ENCODE measurements at places on chromosomes 5 and 9.

- DNase-seq = no peak
Observed at GRCh38 chr9:5614192-5614591, 14.7 kb upstream of the RIC1 start.

DNA sequence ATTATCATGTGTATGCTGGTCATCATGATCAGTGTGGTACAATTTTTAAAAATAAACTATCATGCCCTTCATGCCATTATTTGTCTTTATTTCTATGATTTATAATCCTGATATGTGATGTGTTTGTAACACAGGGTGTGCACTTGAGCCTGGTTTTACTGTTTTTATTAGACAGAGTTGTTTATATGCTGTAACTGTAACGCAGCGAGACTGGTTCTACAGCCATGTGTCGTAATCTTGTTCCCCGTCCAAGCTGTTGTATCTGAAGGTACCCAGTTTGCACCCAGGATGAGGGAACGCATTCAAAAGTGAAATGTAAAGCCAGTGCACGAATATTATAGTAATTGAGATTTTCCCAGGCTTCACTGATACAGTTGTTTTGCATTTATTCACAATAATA is 28.2 kb downstream of the SNX18 start:
- DNase-seq = no peak

GRCh38 chr9:70594386-70594944 is 180.0 kb upstream of the KLF9 start:
- DNase-seq = no peak

- no peak for DNase-seq
Observed at GRCh38 chr5:31682851-31683250, 43.9 kb downstream of the PDZD2 start.

GRCh38 chr9:124623966-124624734 is 117.0 kb upstream of the NR5A1 start:
- no peak for DNase-seq

DNA sequence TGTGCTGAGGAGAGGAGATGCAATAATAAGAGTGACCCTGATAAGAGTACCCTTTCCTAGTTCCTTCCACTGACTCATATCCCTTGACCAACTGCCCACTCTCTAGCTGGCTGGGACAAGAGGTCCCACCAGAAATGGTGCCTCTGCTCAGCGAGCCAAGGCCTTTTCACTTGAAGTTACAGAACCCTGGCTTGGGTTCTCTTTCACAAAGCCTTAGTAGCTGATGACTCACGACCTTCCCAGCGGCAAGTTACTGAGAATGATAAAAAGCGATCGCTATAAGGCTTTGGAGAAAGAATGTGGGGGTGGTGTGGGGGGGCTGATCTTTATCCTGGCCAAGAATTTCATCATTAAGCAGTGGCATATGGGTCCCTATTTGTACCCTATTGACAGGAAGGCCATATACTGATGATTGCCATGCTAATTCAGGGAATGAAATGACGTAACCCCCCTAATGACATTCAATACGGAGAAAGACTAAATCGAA is 90.3 kb downstream of the FBXO38 start:
- no peak for DNase-seq

GRCh38 chr9:14326264-14326826 is 12.4 kb upstream of the NFIB start:
- no peak for DNase-seq

GRCh38 chr9:450561-450960 is 235.9 kb downstream of the DOCK8 start:
- no peak for DNase-seq

GRCh38 chr5:96000308-96000707 is 38.7 kb upstream of the ELL2 start:
- no peak for DNase-seq

DNA sequence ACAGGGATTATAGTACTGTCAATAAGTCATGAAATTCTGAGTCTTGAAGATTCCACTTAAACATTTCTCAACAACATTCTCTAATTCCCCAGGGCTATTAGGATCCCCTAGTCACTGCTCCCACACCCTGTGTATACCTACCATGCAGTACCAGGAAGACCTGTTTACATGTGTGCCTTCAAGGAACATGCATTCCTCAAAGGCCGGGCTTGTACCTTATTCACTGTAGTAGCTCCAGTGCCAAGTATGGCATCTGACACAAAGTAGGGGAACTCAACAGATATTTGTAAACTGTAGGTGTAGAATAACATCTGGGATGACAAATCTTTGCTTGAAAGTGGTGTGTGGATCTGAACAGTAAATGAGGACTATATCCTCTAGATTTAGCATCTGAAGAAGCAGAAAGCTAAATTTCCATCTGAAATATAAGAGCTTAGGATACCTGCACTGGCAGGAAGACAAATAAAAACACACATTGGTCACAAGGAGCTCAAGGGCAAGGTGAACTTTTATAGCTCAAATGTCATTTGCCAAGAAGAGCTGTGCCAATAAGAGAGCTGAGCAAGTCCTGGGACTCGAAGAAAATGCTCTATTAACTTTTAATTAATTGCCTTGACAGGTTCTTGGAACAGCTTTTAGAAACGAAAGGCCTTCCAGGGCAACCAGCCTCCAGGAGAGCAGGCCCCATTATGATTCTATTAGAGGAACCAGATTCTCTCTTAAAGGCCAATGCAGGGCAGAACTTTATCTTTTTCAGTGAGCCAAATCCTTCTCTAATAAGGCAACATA is 52.3 kb upstream of the MYOT start:
- no peak for DNase-seq

DNA sequence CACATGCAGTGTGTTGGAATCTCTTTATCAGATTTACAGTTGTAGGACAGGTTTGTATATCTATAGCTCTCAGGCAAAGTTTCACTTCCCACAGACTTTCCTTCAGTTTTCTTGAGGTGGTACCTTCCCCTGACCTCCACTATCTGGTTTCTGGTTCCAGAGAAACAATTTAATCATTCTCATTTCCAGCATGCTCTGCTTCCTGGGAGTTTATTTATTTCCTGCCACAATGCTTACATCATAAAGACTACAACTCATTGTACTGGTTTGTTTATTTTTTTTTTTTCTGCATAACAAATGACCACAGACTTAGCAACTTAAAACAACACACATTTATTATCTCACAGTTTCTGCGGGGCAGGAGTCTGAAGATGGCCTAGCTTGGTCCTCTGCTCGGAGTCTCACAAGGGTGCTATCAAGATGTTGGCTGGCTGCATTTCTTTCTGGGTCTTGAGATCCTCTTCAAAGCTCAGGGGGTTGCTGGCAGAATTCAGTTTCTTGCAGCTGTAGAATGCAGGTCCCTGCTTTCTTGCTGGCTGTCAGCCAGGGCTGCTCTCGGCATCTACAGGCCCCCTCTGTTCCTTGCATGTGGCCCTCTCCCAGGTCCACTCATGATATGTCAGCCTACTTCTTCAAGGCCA is 247.7 kb downstream of the ENC1 start:
- no peak for DNase-seq

GRCh38 chr9:23117616-23118015 is 671.0 kb downstream of the DMRTA1 start:
- no peak for DNase-seq

GRCh38 chr5:165781738-165782137 is 2276.3 kb downstream of the MAT2B start:
- DNase-seq = no peak

DNA sequence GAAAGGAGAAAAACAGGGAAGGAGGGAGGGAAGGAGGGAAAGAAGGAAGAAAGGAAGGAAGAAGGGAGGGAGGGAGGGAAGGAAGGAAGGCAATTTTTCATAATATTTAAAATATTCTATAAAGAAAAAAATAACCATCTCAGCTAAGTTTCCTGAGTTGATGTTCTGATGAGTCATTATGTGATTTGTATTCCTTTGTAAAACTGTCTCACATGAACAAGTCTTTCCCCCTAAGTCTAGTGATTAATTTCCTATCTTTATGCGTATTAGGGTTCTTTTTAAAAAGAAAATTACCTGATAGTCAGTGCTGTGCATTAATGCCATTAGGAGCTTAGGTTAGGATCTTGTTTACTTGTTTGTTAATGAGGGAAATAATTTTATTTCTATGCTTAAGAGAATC is 94.1 kb downstream of the RASEF start:
- DNase-seq = no peak

- DNase-seq = no peak
Observed at GRCh38 chr5:122073018-122073417, 5.0 kb downstream of the LOX start.

DNA sequence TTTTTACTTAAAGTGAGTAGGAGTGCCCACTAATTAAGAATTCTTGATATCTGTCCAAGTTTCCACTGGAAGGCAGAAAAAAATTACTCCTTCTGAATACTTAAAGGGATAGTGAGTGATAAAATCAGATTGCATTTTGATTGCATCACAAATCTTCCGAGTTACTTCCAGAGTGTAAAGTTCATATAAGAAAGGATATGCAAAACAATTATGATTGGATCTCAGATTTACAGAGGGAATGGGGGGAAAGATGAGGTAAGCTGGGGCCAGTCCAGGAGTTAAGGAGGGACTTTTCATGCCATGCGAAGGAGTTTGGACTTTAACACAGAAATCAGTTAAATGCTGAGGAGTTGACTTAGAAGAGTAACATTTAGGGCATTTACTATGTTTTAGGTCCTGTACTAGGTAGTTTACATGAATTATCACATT is 9.3 kb upstream of the RNF145 start:
- no peak for DNase-seq

DNA sequence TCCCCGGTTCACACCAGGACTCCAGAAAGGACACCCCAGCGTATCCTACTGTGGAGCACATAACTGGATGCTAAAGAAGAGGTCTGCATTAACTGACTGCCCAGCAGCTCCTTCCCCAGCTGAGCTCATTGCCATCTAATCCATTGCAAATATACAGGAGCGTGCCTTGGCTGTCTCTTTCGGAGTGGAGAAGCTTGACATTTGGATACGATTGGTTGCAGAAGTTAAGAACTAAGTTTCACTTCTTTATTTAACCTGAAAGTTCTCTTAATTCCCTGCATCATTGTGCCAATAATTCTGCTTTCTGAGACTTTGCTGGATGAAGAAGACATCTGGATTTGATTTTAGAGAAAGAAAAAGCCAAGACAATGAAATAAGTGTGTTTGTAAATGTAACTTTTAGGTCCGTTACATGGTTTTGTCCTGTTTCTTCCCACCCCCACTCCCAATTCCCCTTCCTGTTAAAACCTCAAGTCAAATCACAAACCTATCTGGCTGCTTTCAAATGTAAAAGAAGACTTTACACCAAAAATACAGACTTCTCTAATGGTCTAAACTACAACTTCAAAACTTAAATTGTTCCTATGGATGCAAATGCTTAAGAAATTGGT is 33.9 kb downstream of the TAS2R1 start:
- no peak for DNase-seq

DNA sequence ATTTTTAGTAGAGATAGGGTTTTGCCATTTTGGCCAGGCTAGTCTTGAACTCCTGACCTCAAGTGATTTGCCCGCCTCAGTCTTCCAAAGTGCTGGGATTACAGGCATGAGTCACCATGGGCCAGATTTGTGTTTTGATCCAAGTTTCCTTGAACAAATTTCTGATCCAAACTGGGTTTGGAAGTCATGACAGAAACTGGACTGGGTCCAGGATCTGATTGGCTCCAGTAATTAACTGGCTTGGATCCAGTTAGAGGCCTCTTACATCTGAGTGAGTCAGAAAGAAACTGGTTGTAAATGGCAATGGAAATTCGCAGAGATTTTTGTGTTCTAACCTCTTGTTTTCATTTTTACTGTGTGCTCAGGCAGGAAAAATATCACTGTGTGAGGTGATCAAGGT is 141.6 kb downstream of the SLC25A46 start:
- DNase-seq = no peak

DNA sequence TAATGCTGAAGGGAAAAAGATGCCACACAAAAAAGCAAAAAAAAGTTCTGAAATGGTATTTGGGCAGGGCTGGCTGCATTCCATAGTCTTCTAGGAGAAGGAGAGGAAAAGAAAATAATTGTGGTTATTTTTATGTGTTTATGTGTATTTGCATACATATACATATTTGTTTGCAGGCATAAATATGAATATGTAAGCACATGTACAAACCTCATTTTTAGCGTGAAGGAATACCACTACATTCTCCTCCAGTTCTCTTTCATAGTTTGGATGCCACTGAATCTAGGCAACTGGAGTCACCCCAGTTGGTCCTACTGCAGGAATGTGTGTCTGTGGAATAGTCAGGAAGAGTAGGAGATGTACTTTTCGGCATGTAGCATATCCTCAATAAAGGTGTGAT is 181.1 kb downstream of the YTHDC2 start:
- no peak for DNase-seq

Measured in iPS-NIHi11 (cell line).